Activated naive CD4-positive, alpha-beta T cell (primary cell): ENCODE measurements at places on chromosomes 5 and 9.

DNA sequence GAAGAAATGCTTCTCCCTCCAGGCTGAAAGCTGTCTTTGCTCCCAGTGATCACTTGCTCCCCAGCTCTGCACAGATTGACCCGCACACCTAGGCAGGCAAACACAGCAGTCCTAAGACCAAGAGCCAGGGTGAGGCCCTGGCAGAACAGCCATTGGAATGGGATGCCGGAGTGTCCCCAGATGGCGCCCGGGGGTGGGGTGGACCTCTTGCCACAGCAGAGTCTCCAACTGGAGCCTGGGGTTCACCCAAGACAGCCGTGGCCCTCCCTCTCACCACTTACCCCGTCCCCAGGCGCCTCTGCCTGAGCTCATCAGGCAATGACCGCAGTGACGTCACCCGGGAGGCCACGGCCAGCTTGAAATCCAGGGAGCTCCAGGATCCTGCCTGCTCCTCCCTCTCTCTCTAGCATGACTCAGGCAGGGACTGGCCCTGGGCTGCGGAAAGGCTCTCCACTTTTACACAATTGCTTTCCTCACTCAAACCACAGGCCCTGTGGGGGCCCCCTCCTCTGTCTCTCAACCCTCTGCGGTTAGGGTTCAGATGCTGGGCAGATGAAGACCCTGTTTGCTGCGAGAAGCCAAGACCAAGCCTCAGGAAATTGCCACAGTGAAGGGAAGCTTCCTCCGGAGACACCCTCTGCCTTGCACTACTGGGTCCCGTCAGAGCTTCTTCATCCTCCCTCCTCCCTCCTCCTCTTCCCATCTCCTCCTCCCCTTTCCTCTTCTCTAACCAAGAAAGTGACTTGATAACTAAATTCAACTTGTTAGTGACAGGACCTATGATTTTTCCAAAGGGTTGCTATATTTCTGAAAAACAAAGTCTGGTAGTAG is 24.3 kb upstream of the PTGES start:
- DNase-seq: no peak

DNA sequence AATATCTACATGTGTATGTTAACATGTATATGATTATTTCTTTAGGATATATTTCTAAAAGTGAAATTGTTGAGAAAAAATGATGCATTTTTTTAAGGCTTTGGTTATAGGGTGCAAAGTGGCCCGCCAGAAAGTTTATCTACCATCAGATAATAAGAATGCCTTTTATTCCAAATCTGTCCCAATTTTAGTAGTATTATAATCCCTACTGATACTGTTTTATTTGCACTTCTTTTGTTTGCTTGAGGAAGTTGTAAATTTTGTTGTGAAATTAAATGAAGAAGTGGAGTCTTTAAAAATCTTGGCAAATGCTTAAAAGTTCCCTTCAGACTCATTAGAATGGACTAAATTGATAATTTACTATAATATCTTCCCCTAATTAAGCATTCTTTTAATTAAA is 73.0 kb downstream of the NIPBL start:
- no peak for DNase-seq

DNA sequence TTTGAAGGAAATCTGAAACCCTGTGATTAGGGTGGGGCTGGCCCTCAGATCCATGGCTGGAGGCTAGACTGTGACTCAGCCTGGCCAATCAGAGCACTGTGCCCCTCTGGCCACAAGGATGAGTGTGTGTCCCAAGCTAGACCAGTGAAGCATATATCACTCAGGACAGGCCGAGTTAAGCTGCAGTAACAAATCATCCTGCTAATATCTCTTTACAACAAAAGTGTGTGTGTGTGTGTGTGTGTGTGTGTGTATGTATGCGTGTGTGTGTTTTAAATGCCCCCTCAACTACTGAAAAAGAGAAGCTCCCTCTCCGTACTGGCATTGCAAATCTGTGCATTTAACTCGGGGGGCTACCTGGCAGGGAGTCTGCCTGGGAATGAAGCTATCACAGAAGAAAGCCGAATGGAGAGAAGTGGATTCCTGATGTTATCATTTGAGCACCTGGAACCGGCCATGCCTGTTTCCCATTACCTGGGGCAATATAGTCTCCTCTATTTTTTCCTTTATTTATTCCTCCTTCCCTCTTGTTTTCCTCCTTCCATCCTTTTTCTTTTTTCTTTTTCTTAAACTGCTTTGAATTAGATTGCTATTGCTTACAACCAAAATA is 25.6 kb downstream of the STC2 start:
- DNase-seq: no peak

GRCh38 chr9:127697575-127697974 is 9.2 kb upstream of the CFAP157 start:
- DNase-seq: no peak

- DNase-seq: no peak
These were observed 250.5 kb downstream of the DENND1A start for GRCh38 chr9:123679330-123679987.

GRCh38 chr9:131732636-131733289 is 7.1 kb downstream of the RAPGEF1 start:
- no peak for DNase-seq

- DNase-seq: no peak
These were observed 18.5 kb downstream of the MRPL36 start for GRCh38 chr5:1781107-1781506.

GRCh38 chr5:73189871-73190376 is 16.9 kb downstream of the TMEM174 start:
- DNase-seq: no peak

DNA sequence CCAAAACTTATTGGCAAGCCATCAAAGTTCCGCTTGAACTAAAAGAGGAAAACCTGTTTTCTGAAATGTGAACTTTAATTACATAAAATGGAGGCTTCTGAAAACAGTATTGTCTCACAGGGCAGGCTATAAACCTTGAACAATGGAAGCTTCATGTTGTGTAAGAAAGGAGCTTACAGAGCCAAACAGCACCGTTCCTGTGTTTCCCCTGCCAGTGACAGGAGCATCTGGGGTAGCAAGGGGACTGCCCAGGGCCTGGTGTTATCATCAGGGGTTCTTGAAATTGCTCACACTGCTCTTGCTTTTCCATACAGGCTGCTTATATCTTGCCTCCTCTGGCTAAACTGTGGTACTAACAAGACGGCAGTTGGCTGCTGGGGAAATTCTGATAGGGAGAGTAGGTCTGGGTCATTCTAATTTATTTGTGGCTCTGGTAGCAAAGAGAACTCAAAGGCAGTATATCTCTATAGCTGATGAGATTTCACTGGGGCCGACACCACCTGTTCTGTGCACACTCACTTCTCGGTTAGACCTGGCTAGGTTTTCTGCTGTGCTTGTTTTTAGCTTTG is 40.4 kb downstream of the BASP1 start:
- no peak for DNase-seq

GRCh38 chr5:68080282-68081050 is 135.1 kb upstream of the PIK3R1 start:
- DNase-seq: no peak

DNA sequence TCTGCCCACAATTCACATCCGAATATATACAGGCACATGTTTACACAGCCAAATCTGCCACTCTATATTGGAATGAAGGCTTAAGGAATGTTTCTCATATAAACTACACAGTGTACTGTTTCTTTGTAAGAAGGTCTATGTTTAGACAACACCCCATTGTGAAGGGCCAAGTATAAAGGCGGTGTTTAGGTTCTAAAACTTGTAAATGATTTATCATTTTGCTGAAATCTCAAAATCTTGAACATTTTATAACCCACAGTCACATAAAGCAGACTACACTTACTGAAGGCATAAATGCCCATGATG is 94.0 kb downstream of the ZNF608 start:
- no peak for DNase-seq

- no peak for DNase-seq
These were observed 330.8 kb downstream of the TRIM36 start for GRCh38 chr5:114838937-114839336.

DNA sequence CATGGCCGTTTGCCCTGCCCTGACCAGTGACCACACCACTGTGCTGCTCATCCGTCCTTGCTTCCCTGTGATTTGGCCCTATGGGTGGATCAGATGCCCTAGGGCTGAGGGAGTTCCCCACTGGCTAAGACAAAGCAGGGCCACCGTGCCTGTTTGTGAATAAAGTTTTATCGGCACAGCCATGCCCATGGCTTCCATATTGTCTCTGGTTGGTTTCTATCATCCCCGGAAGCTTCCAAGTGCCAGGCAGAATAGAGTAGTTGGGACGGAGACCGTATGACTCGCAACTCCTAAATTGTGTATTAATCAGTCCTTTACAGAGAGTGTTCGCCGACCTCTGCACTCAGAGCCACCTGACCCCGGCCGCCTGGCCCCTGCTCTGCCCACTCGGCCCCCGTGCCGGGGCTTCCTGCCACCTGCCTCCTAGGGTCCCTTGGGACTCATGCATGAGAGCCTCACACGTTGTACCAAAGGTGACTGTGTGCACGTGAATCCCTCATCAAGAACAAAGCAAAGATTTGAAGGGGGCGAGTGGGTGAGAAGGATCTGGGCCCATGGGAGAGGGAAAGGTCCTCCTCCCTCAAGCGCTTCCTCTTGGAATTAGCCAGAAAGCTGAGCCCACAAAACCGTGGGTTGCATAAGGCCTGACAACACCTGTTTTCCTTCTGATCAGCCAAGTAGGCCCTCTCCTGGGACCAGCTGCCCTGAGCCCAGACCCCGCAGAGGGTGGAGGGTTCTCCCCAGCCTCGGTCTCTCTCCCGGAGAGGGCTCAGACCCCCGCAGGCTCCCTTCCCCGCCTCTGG is 11.7 kb upstream of the FCN2 start:
- DNase-seq: no peak

DNA sequence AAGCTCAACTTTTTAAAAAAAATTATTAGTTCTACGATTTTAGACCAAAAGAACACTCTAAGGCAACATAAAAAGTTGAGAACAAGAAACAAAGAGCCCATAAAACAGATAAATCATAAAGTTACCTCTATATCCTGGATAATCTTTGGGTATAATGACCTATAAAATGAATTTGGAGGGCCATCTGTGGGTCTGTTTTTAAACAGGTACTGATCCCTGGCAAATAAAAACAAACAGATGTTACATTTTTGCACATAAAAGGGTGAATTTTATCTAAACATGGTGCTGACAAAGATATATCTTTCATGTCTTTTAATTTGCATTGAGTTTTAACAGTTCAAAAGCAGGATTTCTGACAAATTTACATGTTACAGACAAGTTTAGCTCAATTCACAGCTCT is 107.6 kb downstream of the FBXW11 start:
- DNase-seq: no peak

DNA sequence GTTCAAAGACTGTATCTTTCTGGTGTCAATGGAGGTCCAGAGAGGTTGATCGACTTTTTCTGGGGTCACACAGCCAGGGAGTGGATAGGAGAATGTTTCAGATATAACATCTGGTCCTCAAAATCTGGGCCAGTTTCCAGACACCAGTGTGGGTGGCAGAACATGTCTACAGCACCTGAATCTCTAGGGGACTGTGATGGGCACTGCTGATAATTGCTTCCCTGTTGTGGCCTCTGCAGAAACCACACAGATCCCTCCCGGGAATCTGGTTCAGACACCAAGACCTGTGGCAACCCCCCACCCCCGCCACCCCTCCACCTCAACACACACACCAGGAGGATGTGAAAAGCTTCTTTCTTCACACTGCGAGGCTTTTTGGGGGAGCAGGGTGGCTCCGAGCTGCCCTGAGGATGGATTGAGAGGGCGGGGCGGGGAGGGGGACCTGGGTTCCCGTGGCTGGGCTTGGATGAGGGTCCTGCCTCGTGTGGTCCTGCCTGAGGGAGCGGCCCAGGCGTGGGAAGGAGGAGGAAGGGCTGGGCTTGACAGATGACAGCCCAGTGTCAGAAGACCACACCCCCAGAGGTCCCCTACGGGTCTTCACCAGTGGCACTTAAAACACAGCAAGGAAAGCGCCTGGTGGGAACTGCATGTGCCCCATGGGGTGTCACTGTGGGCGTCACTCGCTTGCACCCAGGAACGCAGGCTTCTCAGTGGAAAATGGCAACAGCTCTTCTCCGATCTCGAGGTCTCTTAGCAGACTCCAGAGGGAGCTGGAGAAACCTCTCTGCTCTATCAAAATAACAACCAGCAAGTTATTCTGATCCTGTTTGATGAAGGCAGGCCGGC is 55.2 kb downstream of the TRIP13 start:
- DNase-seq: no peak

DNA sequence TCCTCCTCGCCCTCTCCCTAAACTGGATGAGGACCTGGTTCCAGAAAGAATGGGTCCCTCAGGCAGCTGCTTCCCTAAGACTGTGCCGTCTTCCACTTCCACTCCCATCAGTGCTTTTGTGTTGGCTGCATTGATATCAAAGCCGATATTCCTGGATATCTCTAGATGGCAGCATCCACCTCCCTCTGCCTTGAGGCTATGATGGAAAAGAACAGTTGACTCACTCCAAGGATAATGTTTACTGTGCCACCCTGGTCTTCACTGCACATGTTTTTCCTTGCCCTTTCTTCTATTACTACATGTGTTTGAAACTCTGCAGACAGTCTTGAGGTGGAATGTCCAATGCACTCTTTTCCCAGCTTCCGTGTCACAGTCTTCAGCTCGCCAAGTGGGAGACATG is 211.6 kb downstream of the MAST4 start:
- DNase-seq: no peak

DNA sequence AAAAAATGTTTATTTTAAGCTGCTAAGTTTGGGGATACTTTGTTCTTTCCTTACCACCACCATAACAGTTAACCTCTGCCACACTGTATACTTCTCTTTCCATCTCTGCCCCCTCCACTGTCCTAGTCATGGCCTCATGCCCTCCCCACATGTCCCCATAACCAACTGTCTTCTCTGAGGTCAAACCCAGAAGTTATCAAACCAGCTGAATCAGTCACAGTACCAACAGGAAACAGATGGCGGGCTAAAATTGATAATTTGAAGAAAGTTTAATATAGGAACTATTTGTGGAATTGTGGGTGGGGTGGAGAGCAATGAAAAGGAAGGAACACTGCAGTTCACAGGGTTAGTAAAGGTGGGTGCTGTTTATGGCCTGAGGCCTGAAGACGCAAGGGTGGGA is 5.7 kb upstream of the DCTN4 start:
- no peak for DNase-seq

GRCh38 chr5:37938076-37938852 is 98.4 kb upstream of the GDNF start:
- no peak for DNase-seq

DNA sequence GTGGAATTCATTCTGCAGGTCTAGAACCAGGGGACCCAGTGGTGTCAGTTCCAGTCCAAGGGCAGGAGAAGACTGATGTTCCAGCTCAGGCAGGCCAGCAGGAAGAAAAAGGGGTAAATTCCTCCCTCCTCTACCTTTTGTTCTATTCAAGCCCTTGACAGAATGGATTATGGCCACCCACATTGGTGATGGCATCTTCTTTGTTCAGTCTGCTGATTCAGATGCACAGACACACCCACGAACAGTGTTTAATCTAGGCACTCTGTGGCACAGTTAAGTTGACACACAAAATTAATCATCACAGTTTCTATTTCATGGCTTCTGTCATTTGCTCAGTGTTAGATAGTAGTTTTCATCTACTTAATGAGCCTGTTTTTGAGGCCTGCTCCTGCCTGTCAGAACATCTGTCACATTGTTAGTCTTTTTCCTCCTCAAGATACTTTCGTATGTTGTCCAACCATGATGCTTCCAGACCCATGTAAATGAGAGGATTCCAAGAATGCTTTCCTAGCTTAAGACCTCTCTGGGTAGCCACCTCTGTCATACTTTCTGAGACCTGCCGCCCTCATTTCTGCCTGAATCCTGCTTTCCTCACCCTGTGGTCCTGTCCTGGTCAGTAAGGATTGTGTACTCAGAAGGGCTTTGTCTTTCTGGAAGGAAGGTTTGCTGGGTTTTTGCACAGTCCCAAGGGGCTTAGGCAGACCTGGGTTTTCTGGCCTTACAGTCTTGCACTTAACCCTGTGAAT is 72.5 kb downstream of the SPIN1 start:
- DNase-seq: no peak
